Progenitor cell of endocrine pancreas (in vitro differentiated cells): ENCODE measurements at places on chromosomes 12 and 14. TPM values are rescaled to one million over a fixed set of nuclear protein-coding genes. Genes with fewer than 3 reads are reported as not detected.

GRCh38 chr12:69534389-69534822 is 50.9 kb upstream of the CCT2 start:
- H3K4me3 ChIP-seq = no peak overlapping the region
- H3K27me3 ChIP-seq = no peaks in the 10 kb centered on the region
- H3K4me1 ChIP-seq = peaks cover 6% of the 10 kb centered on the region
- peaks cover 4% of the 10 kb centered on the region for H3K36me3 ChIP-seq
- DNase-seq = no peak

- no peaks in the 10 kb centered on the region for H3K36me3 ChIP-seq
- no peaks in the 10 kb centered on the region for H3K27me3 ChIP-seq
- H3K4me1 ChIP-seq = no peaks in the 10 kb centered on the region
- no peak overlapping the region for H3K27ac ChIP-seq
- DNase-seq = no peak
Observed at GRCh38 chr12:125267114-125267513, 201.9 kb downstream of the AACS start.

The TEAD4 gene
- total RNA-seq = 19.7 and 24.5 TPM in 2 replicates

The PLEK2 gene
- 0.67 and 0.89 TPM in 2 replicates for total RNA-seq

DNA sequence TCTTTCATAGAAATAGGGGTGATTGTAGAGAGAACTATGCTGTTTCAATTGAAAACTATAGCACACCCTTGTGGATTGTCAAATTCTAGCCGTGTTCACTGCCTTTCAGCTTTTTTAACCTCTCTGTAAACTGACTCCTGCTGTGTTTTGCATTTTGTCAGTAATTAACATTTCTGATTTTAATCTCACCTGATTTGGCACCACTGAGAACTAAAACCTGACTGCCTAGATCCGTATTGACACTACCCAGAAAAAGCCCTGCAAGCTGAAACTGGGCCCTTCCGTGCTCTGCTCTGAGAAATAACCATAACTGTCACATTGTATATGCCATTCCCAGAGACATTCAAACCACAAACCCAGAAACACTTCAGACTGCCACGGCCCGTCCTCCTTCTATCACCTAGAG is 26.6 kb upstream of the ETV6 start:
- no peak overlapping the region for H3K4me3 ChIP-seq
- no peaks in the 10 kb centered on the region for H3K27me3 ChIP-seq
- no peak overlapping the region for H3K27ac ChIP-seq
- no peak for DNase-seq

GRCh38 chr14:98700748-98701147 is 571.2 kb downstream of the BCL11B start:
- H3K36me3 ChIP-seq = no peaks in the 10 kb centered on the region
- peaks cover 57% of the 10 kb centered on the region for H3K27me3 ChIP-seq
- no peak overlapping the region for H3K27ac ChIP-seq
- no peak overlapping the region for H3K4me3 ChIP-seq
- no peak for DNase-seq

- H3K27ac ChIP-seq = no peak overlapping the region
- no peak overlapping the region for H3K4me3 ChIP-seq
- no peaks in the 10 kb centered on the region for H3K36me3 ChIP-seq
- peaks cover 3% of the 10 kb centered on the region for H3K4me1 ChIP-seq
- H3K27me3 ChIP-seq = peaks cover 73% of the 10 kb centered on the region
Observed at GRCh38 chr14:103281496-103282231, 52.4 kb upstream of the EIF5 start.

GRCh38 chr14:102509746-102510615 is at the start of gene ANKRD9:
ANKRD9 (minus strand) TSS chr14:102509776; CDS start chr14:102507889, 1,887 bp downstream.
- H3K4me1 ChIP-seq = peaks cover 15% of the 10 kb centered on the region
- peak; percentile 93 for DNase-seq
- peak within 1 kb of the TSS; percentile 76 for H3K4me3 ChIP-seq
- H3K27me3 ChIP-seq = no peaks in the 10 kb centered on the region
- peaks cover 4% of the 10 kb centered on the region for H3K36me3 ChIP-seq
- H3K27ac ChIP-seq = peak within 1 kb of the TSS; percentile 95

DNA sequence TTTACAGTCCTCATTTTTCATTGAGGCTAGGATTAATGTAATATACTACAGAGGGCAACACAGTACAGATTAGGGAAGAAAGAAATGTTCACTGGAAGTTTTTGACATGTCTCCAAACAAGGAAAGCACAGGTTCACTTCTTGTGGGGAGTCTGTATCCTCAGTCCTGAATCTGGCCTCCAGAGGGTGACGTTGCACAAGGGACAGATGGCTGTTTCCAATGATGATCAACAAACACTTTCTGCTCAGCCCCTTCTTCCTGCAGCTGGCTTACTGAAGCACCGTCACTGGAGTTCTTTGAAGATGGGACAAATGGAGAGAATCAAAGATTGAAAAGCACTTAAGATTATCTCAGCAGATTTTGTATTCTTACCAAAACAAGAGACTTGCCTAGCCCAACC is 123.3 kb upstream of the OR4E1 start:
- H3K4me1 ChIP-seq = peaks cover 2% of the 10 kb centered on the region
- DNase-seq = no peak
- H3K36me3 ChIP-seq = no peaks in the 10 kb centered on the region
- peaks cover 4% of the 10 kb centered on the region for H3K27me3 ChIP-seq

DNA sequence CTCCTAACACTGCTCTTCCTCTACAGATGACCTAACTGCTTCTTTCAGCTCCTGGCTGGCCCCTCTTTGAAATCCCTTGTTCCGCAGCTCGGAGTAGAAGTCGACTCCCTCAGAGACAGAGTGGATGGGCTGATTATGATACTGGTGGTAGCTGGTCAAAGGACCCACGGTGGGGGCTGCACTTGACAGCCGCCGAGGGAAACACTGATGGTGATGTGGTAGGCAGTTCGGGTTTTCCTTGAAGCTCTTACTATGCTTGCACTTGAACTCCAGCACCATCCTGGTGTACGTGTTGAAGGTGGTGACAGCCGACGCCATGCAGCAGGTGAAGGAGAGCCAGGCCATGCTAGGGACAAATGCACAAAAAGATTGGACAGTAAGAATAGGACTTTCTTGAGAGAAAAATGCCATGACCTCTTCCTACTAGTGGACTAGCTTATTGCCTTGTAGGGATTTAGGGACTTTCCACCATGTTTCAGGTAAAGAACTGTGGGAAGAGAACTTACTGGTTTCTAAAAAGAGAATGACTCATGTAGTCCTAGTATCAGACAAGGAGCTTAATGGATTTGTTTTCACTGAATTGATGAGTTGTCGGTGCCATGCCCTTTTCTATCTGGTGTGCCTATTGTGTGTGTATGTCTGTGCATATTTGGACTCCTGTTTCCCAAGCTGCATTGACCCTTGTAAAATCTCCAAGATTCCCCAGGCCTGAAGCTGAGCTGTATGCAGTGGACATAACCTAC is 18.4 kb downstream of the GSG1 start:
- H3K36me3 ChIP-seq = peaks cover 14% of the 10 kb centered on the region
- H3K4me3 ChIP-seq = no peak overlapping the region
- no peak for DNase-seq
- H3K27me3 ChIP-seq = peaks cover 11% of the 10 kb centered on the region

DNA sequence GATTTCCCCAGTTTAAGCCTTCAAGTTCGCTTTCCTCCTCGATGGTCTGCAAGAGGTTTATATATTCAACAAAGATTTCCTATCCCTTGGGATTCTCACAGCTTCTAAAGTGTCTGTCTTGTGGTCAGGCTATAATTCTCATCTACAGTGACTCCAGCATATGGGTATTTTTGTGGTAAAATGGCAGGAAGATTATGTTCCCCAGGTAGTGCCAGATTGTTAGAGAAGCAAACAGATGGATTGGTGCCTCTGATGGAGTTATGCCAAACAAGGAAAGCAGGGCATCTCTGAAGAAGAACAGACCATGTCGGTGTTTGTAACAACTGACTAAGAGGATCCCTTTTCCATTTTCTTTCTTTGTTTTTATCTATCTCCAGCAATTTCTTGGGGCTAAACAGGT is 5.5 kb upstream of the CCDC175 start:
- H3K36me3 ChIP-seq = no peaks in the 10 kb centered on the region
- no peaks in the 10 kb centered on the region for H3K4me1 ChIP-seq
- no peak overlapping the region for H3K27ac ChIP-seq
- no peaks in the 10 kb centered on the region for H3K27me3 ChIP-seq
- DNase-seq = no peak

- no peak for DNase-seq
- peaks cover 19% of the 10 kb centered on the region for H3K27me3 ChIP-seq
- H3K4me3 ChIP-seq = no peak overlapping the region
- H3K27ac ChIP-seq = no peak overlapping the region
- peaks cover 3% of the 10 kb centered on the region for H3K4me1 ChIP-seq
Observed at GRCh38 chr12:101475751-101476305, 692 bp downstream of the SPIC start.

- no peak overlapping the region for H3K4me3 ChIP-seq
- H3K36me3 ChIP-seq = no peaks in the 10 kb centered on the region
- peaks cover 3% of the 10 kb centered on the region for H3K27me3 ChIP-seq
- DNase-seq = no peak
- H3K4me1 ChIP-seq = no peaks in the 10 kb centered on the region
Observed at GRCh38 chr14:93535537-93535936, 104.8 kb downstream of the UNC79 start.

The CAPRIN2 gene
- 82.2 and 91.5 TPM in 2 replicates for total RNA-seq

The NTF3 gene
- total RNA-seq = 1.2 and 2.4 TPM in 2 replicates

The KRT85 gene
- not detected in 2 replicates for total RNA-seq

The RHEBL1 gene
- total RNA-seq = 0.72 and 0.75 TPM in 2 replicates

- H3K4me3 ChIP-seq = no peak overlapping the region
- H3K27ac ChIP-seq = no peak overlapping the region
- no peaks in the 10 kb centered on the region for H3K36me3 ChIP-seq
Observed at GRCh38 chr12:111607239-111607638, 8.1 kb upstream of the ATXN2 start.

The PTPRQ gene
- 0.16 and 0.19 TPM in 2 replicates for total RNA-seq

GRCh38 chr12:26239122-26239851 is 43.9 kb downstream of the SSPN start:
- H3K4me1 ChIP-seq = peaks cover 6% of the 10 kb centered on the region
- H3K27me3 ChIP-seq = peaks cover 11% of the 10 kb centered on the region
- H3K36me3 ChIP-seq = no peaks in the 10 kb centered on the region
- no peak overlapping the region for H3K27ac ChIP-seq

DNA sequence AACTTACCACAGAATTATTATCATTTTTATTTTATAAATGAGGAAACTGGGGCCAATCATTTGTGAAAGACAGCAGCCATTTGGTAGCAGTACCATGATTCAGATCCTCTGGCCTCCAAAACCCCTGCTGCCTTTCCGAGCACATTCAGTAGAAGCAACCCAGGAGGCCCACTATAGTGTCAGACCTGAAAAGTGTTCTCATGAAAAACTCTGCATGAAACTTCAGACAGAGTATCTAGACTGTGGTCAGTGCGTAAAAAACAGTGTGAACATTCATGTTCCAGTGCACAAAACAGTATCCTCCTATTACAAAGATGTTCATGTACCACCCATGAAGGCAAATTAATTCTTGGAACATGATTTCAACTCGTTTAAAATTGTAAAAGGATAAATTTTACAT is 112.0 kb downstream of the EPS8 start:
- DNase-seq = no peak
- no peaks in the 10 kb centered on the region for H3K27me3 ChIP-seq
- H3K36me3 ChIP-seq = no peaks in the 10 kb centered on the region
- no peaks in the 10 kb centered on the region for H3K4me1 ChIP-seq

DNA sequence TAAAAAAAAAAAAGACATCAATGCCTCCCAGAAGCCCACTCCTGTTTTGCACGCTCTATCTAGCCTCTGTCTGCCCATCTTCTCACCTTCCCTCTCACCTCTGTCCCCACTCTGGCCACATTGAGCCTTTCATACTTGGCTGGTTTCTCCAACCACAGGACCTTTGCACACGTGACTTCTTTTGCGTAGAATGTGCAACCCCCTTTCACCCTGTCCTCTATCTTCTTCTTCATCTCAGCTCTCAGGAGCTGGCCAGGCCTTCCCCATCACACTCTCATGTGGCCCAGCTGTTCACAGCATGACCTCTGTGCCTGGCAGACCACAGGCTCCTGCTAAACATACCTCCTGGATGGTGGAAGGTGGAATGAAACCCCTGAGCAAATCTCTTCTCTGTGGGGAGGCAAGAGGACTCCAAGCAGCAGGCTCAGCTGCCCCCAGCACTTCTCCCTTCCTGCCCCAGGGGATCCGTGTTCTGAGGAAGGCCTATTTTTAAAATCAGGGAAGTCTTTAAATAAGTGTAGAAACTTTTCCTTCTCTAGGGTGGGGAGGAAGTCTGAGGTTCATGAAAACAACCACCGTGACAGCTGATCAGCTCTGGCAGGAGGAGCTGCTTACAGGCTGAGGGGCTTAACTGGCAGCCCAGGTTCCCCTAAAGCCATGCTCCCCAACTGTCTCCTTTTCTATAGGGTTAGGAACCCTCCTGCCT is 11.6 kb downstream of the HVCN1 start:
- no peak overlapping the region for H3K27ac ChIP-seq
- H3K36me3 ChIP-seq = peaks cover 1% of the 10 kb centered on the region
- no peaks in the 10 kb centered on the region for H3K27me3 ChIP-seq
- no peak overlapping the region for H3K4me3 ChIP-seq
- H3K4me1 ChIP-seq = no peaks in the 10 kb centered on the region

GRCh38 chr12:46770501-46771183 is 55.2 kb downstream of the SLC38A4 start:
- DNase-seq = no peak
- peak overlapping the region; percentile 83 for H3K27ac ChIP-seq
- peaks cover 45% of the 10 kb centered on the region for H3K4me1 ChIP-seq
- no peaks in the 10 kb centered on the region for H3K27me3 ChIP-seq

The RPL10L gene
- total RNA-seq = not detected in 2 replicates

The CPNE6 gene
- total RNA-seq = not detected in 2 replicates

DNA sequence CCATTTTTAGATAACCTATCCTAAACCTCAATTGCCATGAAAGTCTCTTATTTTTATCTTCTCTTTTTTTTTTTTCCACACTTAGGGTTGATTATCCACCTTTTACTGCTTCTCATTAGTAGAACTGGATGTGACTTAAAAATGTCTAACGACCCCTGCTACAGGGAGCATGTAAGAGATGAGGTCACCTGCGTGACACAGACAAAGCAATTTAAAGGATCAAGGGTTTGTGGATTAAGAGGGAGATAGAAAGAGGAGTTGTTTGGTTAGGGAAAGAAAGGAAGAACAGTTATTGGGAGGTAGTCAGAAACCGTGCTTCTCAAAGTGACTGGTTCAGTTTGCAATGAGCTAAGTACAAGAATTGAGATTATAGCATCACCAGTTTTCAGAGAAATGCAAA is 239.1 kb downstream of the ALX1 start:
- no peaks in the 10 kb centered on the region for H3K36me3 ChIP-seq
- DNase-seq = no peak
- peaks cover 1% of the 10 kb centered on the region for H3K4me1 ChIP-seq
- no peaks in the 10 kb centered on the region for H3K27me3 ChIP-seq

The PSMB11 gene
- total RNA-seq = not detected in 2 replicates
